ENCODE measurements at places on chromosomes 5 and 9.

GRCh38 chr9:128937310-128938165 lies 9.9 kb downstream of the DOLK start:
- no peak for DNase-seq

DNA sequence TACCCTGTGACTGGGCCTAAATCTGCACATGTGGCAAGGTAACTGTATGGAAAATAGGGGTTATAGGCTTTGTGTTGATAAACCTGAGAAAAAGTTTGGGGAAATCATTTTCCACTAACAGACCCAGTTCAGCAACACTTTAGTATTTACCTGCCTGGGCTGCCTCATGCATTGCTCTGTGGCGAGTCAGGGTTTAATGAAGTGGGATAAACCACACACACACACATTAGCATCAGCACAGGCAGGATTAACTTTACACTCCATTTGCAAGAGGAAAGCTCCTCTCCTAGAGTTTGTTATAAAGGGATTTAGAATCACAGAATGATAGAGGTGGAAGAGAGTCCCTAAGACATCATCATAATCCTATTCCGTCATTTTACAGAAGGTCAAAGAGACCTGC lies 20.0 kb upstream of the ZCCHC7 start:
- DNase-seq = no peak

- DNase-seq = no peak
Measured at GRCh38 chr5:61754792-61755191, 422.7 kb downstream of the ZSWIM6 start.

DNA sequence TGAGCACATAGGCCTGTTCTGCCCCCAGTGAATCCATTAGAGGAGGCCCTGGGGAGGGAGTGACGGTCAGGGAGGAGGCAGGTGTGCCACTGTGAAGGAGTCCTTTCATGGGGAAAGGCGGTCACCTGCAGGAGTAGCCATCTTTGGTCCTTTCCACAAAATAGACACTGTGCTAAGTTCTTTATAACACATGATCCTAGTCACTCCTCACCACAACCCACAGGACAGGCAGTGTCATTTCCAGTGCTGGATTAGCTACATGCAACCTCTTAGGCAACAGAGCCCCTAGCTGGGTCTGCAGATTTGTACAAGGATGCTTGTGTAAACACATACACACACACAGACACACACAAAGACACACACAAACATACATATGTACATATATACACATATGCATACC lies 18.3 kb downstream of the DOCK2 start:
- no peak for DNase-seq

- DNase-seq = no peak
Measured at GRCh38 chr5:111857623-111858022, 100.6 kb upstream of the NREP start.

DNA sequence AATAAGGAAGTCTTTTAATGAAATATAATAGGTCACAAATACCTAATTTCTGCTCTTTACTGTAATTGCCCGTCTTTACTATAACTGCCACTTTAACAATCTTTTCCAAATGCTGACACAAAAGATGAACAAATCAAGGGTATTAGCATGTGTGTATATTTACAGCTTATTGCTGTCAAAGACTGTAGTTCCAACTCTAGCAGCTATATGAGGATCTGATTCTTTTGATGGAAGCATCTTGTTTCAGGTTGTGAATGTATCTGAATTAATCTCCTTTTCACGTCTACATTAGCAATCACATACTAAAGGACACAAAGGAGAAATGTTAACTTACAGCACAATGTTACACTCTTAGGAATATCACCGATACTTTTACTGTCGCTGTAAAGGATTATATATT lies 27.9 kb downstream of the RFX3 start:
- no peak for DNase-seq

DNA sequence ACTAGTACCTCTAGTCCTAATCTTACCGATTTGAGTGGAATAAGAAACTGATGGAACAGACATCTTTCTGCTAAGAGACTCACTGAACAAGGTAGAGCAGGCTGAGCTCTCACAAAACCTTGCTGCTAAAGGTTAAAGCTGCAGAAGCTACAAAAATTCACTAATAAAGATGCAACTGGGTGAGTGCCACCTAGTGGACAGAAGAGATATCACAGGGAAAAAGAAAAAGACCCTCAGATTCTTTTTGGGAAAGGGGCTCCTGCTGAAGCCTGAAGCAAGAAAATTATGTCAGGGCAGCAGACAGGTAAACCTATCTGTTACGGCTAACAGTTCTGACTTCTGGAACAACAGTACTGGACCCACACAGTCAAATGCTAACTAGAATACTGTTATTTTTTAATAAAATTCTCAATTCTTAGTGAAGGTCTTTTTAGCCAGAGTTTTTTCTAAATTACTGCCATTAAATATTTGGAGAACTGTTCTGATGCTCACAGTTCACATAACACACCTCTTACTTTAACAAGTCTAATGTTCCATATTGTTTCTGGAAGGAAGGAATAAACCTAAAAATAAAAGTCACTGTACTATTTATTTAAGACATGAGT lies 51.2 kb downstream of the DIAPH1 start:
- DNase-seq = no peak

- DNase-seq = no peak
Measured at GRCh38 chr9:129170229-129170628, 7.8 kb downstream of the IER5L start.

- no peak for DNase-seq
Measured at GRCh38 chr9:5578698-5579085, 50.2 kb upstream of the RIC1 start.

DNA sequence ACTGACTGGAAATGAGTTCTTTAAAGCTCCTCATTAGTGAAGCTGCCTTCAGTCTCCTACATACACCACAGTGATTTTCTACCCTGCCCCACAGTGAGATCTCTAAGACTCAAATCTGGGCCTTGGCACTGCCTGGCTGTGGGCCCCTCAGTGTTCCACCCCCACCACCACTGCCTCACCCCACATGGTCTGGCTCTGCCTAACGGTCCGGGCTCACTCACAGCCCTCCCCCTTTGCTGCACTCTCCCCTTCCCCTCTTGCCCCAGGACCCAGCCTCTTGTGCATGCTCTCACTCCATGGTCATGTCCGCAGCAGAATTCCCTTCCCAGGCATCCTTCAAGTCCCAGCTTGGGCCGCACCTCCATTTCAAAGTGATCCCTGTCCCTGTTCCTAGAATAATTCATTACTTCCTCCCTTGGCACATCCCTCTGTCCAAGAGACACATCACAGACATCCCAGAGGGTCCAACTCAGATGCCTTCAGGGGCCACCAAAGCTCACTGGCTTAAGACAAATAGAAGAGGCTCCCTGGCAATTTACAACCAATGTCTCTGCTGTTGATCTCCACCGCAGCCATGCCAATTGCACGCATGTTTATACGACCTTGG lies 56.7 kb downstream of the HRH2 start:
- DNase-seq = no peak

DNA sequence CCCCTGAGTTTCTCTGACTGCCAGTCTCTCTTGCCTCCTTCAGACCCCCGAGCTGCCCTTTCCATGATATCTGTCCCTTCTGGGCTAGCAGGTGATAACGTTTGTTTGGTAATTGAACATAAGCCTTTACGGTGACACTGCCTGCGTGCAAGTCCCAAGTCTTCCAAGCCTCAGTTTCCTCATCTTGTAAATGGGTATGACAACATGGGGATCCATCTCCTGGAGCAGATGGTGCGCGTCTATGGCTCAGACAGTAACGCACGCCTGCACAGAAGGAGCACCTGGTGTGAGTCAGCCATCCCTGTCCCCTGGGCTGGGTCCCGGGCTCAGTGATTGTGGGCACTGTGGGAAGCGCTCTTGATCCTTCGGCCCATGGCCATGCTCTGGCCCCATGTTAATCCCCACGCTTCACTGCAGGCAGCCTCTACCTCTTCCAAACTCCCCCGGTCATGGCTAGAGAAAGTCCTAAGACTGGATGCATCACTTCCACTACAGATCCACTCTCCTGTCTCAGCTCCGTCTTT lies 85.8 kb downstream of the DAP start:
- DNase-seq = no peak

DNA sequence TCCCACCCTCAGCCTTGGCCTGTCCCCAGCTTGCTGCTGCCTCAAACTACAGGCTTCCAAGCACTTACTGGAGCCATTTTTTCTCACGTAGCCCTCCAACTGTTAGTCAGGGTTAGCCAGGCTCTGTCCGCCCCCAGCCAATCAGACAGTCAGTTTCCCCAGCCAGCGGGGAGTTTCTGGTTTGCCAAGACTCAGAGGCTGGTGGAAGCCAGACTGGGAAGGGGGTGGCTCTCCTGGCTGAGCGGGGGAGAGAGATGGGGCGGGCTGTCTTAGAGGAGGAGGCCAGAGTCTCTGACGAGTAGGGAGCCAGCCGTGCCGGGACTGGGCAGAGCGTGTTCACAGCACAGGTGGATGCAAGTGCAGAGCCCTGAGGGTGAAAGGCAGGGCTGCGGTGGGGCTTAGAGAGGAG lies 15.3 kb downstream of the PROP1 start:
- DNase-seq = no peak

- no peak for DNase-seq
Measured at GRCh38 chr9:93458712-93459111, 5.3 kb upstream of the FAM120AOS start.

- DNase-seq = no peak
Measured at GRCh38 chr5:2044041-2044440, 161.3 kb upstream of the IRX4 start.

GRCh38 chr9:101139082-101139481 lies 110.6 kb downstream of the PLPPR1 start:
- DNase-seq = no peak

GRCh38 chr5:96054311-96055030 lies 92.8 kb upstream of the ELL2 start:
- DNase-seq = no peak

GRCh38 chr9:89277454-89277853 lies 33.5 kb upstream of the CKS2 start:
- no peak for DNase-seq

GRCh38 chr5:65271906-65272305 lies 209.8 kb downstream of the ADAMTS6 start:
- DNase-seq = no peak

DNA sequence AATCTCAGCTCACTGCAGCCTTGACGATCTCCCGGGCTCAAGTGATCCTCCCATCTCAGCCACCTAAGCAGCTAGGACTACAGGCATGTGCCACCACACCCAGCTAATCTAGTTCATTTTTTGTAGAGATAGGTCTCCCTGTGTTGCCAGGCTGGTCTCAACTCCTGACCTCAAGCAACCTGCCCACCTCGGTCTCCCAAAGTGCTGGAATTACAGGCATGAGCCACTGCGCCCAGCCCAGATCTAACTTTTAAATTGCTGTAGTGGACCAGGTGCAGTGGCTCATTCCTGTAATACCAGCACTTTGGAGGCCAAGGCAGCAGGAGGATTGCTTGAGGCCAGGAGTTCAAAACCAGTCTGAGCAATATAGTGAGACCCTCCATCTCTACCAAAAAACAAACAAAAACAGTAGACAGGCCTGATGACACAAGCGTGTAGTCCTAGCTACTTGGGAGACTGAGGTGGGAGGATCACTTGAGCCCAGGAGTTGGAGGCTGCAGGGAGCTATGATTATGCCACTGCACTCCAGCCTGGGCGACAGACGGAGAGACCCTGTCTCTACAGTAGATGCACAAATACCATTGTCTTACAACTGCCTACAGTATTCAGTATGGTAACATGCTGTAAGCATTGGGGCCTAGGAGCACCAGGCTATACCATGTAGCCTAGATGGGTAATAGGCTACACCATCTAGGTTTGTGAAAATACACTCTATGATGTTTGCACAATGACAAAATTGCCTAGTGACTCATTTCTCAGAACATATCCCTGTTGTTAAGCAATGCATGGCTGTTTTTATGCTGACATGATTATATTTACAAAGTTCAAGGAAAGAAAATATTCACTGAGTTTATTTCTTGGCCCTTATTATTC lies 1.5 kb upstream of the SIT1 start:
- no peak for DNase-seq

DNA sequence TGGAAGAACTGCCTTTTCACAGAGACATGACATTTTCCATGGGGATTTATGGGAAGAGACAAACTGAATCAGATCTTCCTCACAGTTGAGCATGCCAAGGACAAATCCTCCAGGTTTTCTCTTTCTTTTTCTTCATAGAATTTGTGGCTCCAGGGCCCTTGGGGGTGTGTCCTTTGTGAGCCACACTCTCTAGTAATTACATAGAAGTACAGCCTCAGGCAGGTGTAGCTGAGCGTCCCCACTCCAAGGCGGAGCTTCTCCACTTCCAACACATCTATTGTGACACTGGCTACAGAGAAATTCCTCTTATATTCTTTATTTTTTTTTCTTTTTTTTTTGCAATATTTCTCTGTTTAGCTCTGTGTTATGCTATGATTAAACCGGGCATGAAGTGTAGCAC lies 420.5 kb upstream of the CD180 start:
- DNase-seq = no peak

GRCh38 chr5:63911871-63912270 lies 50.4 kb downstream of the HTR1A start:
- DNase-seq = no peak

- no peak for DNase-seq
Measured at GRCh38 chr5:167671176-167671575, 620.3 kb upstream of the WWC1 start.

DNA sequence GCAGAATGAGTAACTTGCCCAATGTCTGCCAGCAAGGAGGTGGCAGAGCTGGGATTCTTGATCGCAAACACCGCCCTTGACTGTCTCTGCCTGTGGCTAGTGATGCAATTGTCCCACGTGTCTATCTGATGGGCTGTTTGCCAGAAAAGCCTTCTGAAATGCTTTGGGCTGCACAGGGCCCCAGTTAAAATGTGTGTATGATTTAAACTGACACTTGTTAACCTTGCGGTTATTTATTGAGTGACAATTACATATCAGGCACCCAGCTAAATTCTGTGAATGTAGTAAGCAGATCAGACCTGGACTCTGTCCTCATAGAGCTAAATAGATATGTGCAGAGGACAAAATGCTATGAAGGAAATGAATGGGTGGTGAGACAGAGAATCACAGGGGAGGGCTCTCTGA lies 11.6 kb upstream of the IL12B start:
- peak; percentile 16 for DNase-seq

DNA sequence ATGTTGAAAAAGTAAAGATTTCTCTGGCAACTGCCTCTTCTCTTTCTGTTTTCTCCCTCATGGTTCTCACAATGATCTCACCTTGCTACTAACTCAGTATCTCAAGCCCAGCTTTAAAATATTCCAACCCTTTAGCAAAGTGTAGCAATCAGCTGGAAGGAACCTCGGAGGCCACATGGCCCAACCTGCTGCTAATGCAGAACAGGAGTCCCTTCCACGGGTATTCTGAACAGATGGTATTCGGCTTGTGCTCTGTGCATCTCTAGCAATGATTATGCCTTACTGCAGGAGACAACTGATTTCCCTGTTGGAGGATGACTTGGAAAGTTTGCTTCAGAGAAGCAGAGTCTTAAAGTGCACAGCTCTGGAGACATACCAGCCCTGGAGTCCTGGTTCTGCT lies 151.8 kb upstream of the PPP1R2B start:
- no peak for DNase-seq

DNA sequence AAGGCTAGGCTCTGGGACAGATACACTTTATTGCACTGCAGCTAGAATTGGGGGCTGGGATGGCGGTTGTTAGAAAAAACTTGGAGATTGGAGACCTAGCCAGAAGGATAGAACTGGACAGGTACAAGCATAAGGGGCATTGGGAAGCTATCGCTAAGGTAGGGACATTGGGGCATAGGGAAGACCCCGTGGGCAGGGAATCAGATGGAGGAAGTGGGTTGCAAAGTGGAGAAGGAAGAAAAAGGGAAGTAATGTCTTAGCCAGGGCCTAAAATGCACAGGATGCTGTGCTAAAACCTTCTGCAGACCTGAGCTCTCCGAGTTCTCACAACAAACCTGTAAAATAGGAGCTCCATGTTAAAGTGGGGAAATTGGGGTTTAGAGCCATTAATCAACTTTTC lies 178.2 kb downstream of the ZDHHC21 start:
- DNase-seq = no peak

Data from activated T-cell treated with anti-CD3 and anti-CD28 coated beads for 1 hour (primary cell).